ENCODE measurements at places on chromosomes 7 and 10. TPM values are rescaled to one million over a fixed set of nuclear protein-coding genes. Genes with fewer than 3 reads are reported as not detected.

The PON1 gene
- total RNA-seq = not detected

The VSIR gene
- total RNA-seq = 13.6 TPM

The ZC3HAV1L gene
- 13.1 TPM for total RNA-seq

The PNLIP gene
- not detected for total RNA-seq

The TMEM270 gene
- not detected for total RNA-seq

The TMEM229A gene
- not detected for total RNA-seq

The HPSE2 gene
- not detected for total RNA-seq

The ASB4 gene
- not detected for total RNA-seq

The TMEM26 gene
- 0.07 TPM for total RNA-seq

The NRAP gene
- total RNA-seq = not detected
